ENCODE measurements at places on chromosomes 4 and X. TPM values are rescaled to one million over a fixed set of nuclear protein-coding genes. Genes with fewer than 3 reads are reported as not detected.

The SERTM2 gene
- not detected for total RNA-seq

The NCAPG gene
- 1.8 TPM for total RNA-seq

The HPGDS gene
- 0.39 TPM for total RNA-seq

The GABRB1 gene
- total RNA-seq: not detected

The PHOX2B gene
- not detected for total RNA-seq

The RWDD4 gene
- total RNA-seq: 9.9 TPM

The PAK3 gene
- total RNA-seq: 3.7 TPM

The S100P gene
- not detected for total RNA-seq

The KIAA1210 gene
- not detected for total RNA-seq

The FAM184B gene
- total RNA-seq: not detected

The OPRPN gene
- total RNA-seq: not detected

The TMEM185A gene
- total RNA-seq: 19.5 TPM

The GNRHR gene
- not detected for total RNA-seq

The ELK1 gene
- total RNA-seq: 27.3 TPM

The WDFY3 gene
- 0.44 TPM for total RNA-seq

The PABPC5 gene
- total RNA-seq: not detected

The GPR173 gene
- not detected for total RNA-seq

The ETDC gene
- total RNA-seq: not detected

The ZNF280C gene
- total RNA-seq: 8.9 TPM

The TRIM75 gene
- not detected for total RNA-seq

The MAGEB2 gene
- not detected for total RNA-seq

The EXOC1 gene
- 23.3 TPM for total RNA-seq

The CENPVL2 gene
- total RNA-seq: not detected

The RADX gene
- 12.4 TPM for total RNA-seq

The KCND1 gene
- total RNA-seq: 2.3 TPM

The ITIH6 gene
- not detected for total RNA-seq

The MMRN1 gene
- 2.0 TPM for total RNA-seq

The KLHL2 gene
- total RNA-seq: 31.2 TPM

The SMIM31 gene
- not detected for total RNA-seq

The NEUROG2 gene
- total RNA-seq: not detected

The ADH6 gene
- not detected for total RNA-seq

The DIPK2B gene
- not detected for total RNA-seq

The MEPE gene
- not detected for total RNA-seq

The TMEM156 gene
- total RNA-seq: 14.2 TPM

The PRR32 gene
- not detected for total RNA-seq

The ARHGEF6 gene
- 87.8 TPM for total RNA-seq

The CCNB3 gene
- total RNA-seq: 0.07 TPM

The CYP2U1 gene
- 2.1 TPM for total RNA-seq

The ENPEP gene
- total RNA-seq: 0.25 TPM

The CTAG1B gene
- not detected for total RNA-seq

The ARSD gene
- 1.5 TPM for total RNA-seq

The TMEM150C gene
- not detected for total RNA-seq

The SULT1E1 gene
- total RNA-seq: not detected

The SSX2B gene
- total RNA-seq: not detected

The FAM47A gene
- not detected for total RNA-seq

The TMPRSS11A gene
- not detected for total RNA-seq

The MGST2 gene
- 12.3 TPM for total RNA-seq

The SYP gene
- total RNA-seq: 1.3 TPM

The OTUD4 gene
- total RNA-seq: 74.9 TPM

The BRS3 gene
- not detected for total RNA-seq

The TNMD gene
- total RNA-seq: not detected

The GAB1 gene
- 1.2 TPM for total RNA-seq

The SMIM10 gene
- total RNA-seq: not detected

The CT45A8 gene
- not detected for total RNA-seq
